ENCODE measurements at places on chromosomes 5 and 9. TPM values are rescaled to one million over a fixed set of nuclear protein-coding genes. Genes with fewer than 3 reads are reported as not detected.

The JADE2 gene
- 26.3 TPM for total RNA-seq

DNA sequence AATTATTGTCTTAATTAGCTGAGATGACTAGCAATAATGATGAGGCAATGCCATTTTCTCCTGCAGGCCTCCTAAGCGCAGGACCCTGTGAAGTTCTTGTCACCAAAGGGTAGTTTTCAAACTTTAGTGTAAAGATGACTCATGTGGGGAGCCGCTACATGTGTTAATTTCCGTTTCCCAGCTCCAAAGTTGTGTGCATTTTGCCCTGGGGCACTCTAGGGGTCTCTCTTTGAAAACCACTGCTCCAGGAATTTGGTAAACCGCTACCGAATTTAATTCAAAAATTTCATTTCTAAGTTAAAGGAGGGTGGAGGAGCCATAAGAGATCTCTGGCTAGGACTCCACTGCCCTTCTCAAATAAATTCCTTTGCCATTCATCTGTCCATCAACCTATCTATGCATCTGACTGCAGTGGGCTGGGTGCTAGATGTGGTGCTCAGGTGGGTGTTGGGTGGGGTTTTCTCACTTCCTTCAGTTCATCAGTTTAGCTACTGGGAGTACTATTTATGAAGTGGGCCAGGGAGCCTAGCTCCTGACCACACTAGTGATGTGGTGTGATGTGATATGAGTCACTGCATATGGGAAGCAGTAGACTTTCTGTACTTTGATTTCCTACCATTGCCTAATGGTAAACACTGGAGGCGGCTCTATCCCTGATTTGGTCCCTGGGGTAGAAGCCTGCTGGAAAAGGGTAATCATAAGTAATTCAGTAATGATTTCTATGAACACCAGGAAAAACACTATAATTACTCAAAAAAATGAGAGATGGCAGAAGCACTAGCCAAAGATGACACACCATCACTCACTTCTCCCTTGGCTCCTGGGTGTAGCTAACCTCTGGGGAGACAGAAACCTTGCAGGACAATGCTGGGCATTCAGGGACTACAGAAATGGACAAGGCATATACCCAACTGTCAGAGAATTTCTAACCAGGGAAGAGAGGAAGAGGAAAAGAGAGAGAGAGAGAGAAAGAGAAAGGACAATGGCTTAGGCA, 4.0 kb upstream of the ZSWIM6 start:
- no peaks in the 10 kb centered on the region for H3K27me3 ChIP-seq
- no peak overlapping the region for H3K4me3 ChIP-seq
- peaks cover 26% of the 10 kb centered on the region for H3K4me1 ChIP-seq
- no peaks in the 10 kb centered on the region for H3K36me3 ChIP-seq
- no peak for DNase-seq
- H3K27ac ChIP-seq: no peak overlapping the region

DNA sequence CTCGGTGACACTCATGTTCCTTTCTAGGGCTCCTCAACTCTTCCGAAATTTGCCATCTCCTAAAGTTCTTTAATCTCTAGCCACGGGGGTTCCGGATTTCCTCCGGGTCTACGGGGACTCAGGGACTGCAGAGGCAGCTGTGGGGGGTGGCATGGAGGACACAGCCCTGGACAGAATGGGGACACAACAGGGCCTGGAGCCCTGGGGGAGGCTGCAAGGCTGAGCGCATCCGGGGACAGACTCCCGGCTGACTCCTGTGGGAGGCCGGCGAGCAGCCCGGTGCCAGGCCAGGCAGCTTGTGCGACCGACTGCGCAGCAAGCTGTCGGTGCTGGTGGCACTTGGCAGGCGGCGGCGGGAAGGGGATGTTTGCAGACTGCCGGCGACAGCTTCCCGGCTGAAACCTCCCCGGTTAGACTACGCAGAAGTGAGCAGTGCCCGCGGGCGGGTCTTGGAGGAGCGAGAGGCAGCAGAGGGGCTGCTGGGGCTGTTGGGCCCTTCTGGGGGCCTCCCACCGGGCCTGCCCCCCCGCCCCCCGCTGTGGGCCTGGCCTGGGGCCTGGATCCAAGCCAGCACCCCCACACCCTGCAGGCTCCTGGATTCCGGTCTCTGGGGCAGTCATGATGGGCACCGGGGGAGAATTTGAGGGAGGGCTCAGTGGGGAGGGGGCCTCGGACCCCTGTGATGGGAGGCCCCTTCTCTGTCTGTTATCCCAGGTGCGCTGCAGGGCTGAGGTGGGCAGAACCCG, 28.7 kb upstream of the UBAC1 start:
- H3K4me3 ChIP-seq: peak overlapping the region; percentile 32
- no peak for DNase-seq
- peak overlapping the region; percentile 33 for H3K27ac ChIP-seq
- H3K27me3 ChIP-seq: peaks cover 9% of the 10 kb centered on the region
- no peaks in the 10 kb centered on the region for H3K36me3 ChIP-seq

GRCh38 chr5:130112246-130112645, 208.0 kb downstream of the CHSY3 start:
- no peaks in the 10 kb centered on the region for H3K36me3 ChIP-seq
- H3K27me3 ChIP-seq: no peaks in the 10 kb centered on the region
- no peak for DNase-seq
- H3K27ac ChIP-seq: no peak overlapping the region
- no peak overlapping the region for H3K4me3 ChIP-seq

DNA sequence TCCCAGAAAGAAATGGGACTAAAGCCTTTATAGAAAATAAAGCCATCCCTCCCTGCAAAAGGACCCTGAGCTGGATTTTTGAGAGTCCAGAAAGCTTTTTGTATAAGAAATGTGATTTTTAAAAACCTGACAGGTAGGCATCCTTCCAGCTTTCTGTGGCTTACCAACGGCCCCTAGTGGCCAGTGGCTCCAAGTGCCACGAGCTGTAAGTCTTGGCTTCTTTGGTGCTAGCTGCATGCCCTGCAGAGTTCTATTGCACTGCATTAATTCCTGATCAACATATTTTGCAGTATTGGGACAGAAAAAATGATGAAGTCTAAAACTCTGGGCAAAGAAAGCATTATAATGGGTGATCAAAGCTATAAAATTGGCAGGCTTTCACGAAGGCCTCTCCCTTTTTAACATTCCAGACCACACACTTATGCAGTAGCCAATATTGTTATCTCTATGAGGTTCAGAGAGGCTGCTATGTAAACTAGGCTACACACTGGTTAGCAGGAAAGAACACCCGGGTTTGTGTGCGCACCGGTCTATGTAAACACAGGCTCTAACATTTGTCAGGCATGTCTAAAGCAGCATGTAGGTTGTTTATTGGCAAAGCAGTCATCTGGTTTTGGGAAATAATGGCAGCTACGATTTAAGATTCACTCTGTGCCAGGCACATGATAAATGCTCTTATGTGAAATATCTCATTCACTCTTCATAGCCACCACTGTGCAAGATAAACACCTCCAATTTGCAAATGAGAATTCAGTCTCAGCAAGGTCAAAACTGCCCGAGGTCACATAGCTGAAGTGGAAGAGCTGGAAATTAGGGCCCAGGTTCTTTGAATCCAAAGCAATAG, 55.2 kb downstream of the NMUR2 start:
- DNase-seq: peak; percentile 28
- no peaks in the 10 kb centered on the region for H3K27me3 ChIP-seq
- peak overlapping the region; percentile 56 for H3K27ac ChIP-seq
- H3K4me1 ChIP-seq: peaks cover 10% of the 10 kb centered on the region

- H3K4me1 ChIP-seq: no peaks in the 10 kb centered on the region
- no peak for DNase-seq
- no peaks in the 10 kb centered on the region for H3K27me3 ChIP-seq
- no peak overlapping the region for H3K4me3 ChIP-seq
- H3K36me3 ChIP-seq: no peaks in the 10 kb centered on the region
- no peak overlapping the region for H3K27ac ChIP-seq
Observed at GRCh38 chr5:125006011-125006685, 259.7 kb upstream of the ZNF608 start.

- peaks cover 59% of the 10 kb centered on the region for H3K27me3 ChIP-seq
- peaks cover 22% of the 10 kb centered on the region for H3K4me1 ChIP-seq
- no peak overlapping the region for H3K27ac ChIP-seq
- no peak for DNase-seq
- H3K4me3 ChIP-seq: no peak overlapping the region
Observed at GRCh38 chr5:113490317-113490716, 2.1 kb upstream of the MCC start.

DNA sequence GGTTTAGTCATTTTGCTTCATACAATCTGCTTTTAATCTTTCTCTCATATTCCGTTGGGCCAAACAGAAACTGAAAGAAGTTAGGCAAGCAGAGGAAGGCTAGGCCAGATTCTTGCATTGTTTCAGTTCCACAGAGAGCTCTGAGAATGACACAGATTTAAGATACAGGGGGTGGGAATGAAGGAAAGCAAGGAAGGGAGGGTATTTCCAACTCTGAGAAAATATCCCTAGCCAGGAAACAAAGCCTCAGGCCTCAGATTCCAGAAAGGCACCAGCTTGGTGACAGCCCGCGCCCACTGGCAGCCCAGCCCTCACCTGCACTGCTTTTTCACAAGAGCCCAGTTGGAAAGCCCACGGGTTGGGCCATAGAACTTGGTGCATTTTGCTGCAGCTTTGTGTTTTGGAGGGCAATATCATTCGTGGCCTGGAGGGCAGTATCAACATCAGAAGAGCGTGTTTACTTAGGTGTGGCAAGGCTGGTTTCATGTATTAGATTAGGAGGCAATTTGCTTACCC, 63.5 kb downstream of the ENC1 start:
- DNase-seq: no peak
- H3K27me3 ChIP-seq: no peaks in the 10 kb centered on the region
- peaks cover 21% of the 10 kb centered on the region for H3K4me1 ChIP-seq
- H3K27ac ChIP-seq: peak overlapping the region; percentile 86
- H3K4me3 ChIP-seq: peak overlapping the region; percentile 25

DNA sequence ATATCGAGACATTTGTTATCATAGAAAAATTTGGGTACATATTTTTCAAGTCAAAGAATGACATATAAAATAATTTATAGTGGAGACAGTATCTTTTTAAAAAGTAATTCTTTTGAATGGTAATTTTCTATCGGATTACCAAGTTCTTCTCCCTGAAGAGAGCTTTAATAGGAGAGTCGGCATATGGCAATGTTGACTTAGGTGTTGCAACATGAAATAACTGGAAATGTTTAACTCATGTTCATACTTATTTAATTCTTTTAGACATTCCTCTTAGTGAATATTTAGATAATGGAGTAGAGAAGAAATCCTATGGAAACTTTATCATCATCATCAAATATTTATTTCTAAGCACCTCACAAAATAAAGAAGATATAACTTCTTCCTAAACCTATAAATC, 118.2 kb upstream of the CTNND2 start:
- DNase-seq: no peak
- no peaks in the 10 kb centered on the region for H3K27me3 ChIP-seq
- H3K4me1 ChIP-seq: no peaks in the 10 kb centered on the region
- H3K4me3 ChIP-seq: no peak overlapping the region
- H3K36me3 ChIP-seq: no peaks in the 10 kb centered on the region

DNA sequence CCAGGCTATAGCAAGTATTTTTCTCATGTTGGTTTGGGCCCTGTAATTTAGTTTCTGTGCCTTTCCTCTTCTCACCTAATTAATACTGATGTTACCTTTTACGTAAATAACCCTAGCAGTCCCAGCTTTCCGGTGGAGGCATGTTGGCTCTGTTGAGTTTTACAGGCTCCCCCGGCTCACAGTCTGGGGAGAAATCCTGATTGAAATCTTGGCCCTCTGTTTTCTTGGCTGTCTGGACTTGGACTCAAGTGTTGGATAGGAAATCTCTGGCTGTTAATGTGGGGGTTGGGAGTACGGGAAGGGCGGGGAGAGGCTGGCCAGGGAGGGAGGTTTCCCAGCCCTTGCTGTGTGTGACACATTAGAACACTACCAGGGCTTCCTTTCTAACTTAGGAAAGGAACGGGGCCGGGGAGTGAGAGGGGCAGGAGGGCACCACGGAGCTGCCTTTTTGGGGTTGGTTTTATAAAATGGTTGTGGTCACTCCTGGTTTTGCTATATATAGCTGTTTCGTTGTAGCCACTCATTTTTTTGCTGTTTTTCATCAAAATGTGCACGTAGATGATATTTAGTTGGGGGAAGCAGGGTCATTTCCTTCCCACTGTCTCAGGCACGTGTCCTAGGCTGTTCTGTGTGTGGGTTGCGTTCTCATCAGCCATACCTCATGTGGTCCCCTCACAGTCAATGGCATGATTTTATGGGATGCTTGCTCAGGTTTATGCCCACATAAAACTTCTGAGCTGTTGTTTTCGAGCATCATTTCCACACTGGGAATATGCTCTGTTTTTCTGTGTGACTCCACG, 11.0 kb downstream of the TRIO start:
- no peaks in the 10 kb centered on the region for H3K27me3 ChIP-seq
- H3K4me3 ChIP-seq: peak overlapping the region; percentile 41
- H3K4me1 ChIP-seq: peaks cover 76% of the 10 kb centered on the region
- DNase-seq: peak; percentile 71
- peak overlapping the region; percentile 82 for H3K27ac ChIP-seq
- no peaks in the 10 kb centered on the region for H3K36me3 ChIP-seq

- DNase-seq: no peak
- H3K4me1 ChIP-seq: peaks cover 14% of the 10 kb centered on the region
- H3K27ac ChIP-seq: no peak overlapping the region
- no peak overlapping the region for H3K4me3 ChIP-seq
- no peaks in the 10 kb centered on the region for H3K36me3 ChIP-seq
- H3K27me3 ChIP-seq: peaks cover 100% of the 10 kb centered on the region
Observed at GRCh38 chr5:73218552-73219171, 45.7 kb downstream of the TMEM174 start.
